ENCODE measurements at places on chromosomes 6 and 20.

GRCh38 chr20:64077541-64077875, 1.8 kb downstream of the RGS19 start:
- no peak for DNase-seq

- DNase-seq: no peak
These were observed 243.3 kb downstream of the ADGRG6 start for GRCh38 chr6:142545147-142545546.

GRCh38 chr6:165231581-165232561, 77.5 kb downstream of the C6orf118 start:
- peak; percentile 24 for DNase-seq

DNA sequence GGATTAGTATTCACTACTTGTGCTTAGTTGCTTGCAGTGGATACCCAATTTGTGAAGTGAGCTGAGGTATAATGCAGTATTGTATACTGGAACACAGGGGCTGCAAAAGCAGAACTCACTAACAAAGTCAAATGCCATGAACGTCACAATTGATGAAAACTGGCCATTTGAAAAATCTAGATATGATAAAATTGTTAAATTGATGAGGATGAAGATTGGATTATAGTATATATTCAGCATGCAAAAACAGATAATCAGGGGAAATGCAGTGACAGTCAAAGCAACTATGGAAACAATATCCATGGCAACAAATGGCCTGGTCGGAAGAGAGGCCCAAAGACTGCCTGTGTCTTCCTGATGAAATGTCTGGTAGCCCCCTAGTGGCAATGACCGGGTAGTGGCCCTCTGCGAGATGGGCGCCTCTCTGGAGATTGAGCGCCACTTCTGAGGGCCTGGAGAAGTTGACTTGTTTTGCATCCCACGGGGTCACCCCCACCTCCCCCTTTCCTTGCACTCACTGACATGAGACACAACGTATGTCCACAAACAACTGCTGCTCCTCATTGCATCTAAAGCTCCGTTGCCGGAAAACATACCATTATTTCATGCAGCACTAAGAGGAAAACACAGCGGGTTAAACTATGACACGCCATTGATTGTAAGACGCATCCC, 43.6 kb downstream of the C6orf15 start:
- DNase-seq: peak; percentile 64

DNA sequence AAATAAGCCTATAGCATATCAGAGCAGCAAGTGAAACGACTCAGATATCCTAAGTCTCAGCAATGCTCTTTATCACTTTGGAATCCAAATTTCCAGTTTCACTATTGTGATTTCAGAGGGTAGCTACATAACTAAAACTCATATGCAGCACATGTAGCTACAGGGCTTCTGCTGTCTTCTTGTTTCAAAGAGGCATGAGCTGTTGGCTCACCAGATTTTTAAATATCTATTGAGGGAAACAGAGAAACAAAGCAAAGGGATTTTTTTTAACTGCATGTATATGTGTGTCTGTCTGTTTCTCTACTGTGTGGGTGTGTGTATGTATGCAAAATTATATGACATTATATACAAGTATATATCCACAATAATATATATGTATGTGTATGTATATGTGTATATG, 258.4 kb downstream of the HDGFL1 start:
- no peak for DNase-seq

DNA sequence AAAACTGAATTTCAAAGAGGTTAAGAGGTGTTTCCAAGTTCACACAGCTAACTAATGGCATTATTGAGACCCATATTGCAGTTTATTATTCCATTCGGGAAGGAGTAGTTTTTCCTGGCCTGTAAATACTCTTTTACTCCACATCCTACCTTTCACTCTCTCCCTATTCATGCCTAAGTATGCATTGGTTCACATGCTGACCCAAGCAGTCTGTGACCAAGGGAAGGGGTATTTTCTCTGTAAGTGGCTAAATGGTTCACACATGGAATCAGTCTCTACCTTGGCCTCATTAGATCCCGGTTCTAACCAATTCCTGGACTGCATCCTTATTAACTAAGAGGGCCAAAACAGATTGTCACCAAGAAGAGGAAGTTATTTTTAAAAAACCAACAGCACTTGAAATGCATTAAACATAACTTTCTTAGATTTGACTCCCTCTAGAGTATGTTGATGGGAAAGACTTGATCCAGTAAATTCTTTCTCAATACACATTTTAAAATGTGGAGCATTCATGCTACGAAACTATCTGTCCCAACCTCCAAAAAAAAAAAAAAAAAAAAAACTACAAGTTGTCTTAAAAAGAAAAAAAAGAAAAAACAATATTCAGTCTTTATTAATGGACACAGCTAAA, 17.8 kb upstream of the RSPO3 start:
- DNase-seq: no peak

- DNase-seq: no peak
These were observed 16.6 kb upstream of the TFB1M start for GRCh38 chr6:155330922-155331321.

- DNase-seq: no peak
These were observed 118.6 kb upstream of the BCLAF1 start for GRCh38 chr6:136408204-136408603.

DNA sequence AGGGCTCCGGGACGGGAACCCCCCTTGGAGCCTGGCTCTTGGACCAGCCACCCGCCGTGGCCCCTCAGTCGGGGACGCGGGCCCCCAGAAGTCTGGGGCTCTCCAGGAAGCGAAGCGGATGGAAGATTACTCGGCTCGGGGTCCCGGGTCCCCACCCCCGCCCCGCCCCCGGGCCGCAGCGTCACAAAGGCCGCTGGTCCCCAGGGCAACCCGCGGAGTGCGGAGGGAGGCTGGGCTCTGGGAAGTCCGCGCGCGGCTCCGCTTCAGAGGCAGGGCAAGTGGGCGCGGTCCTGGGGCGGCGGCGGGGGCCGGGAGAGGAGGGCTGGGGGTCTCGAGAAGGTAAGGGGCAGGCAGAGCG, at the start of gene FNDC11:
TSS of gene FNDC11 (plus strand) at position 227 of the 358 bp plus-strand sequence. CDS start 1,505 bp downstream, outside the sequence.
- DNase-seq: no peak

GRCh38 chr6:89387516-89388201, 24.4 kb downstream of the RRAGD start:
- no peak for DNase-seq

DNA sequence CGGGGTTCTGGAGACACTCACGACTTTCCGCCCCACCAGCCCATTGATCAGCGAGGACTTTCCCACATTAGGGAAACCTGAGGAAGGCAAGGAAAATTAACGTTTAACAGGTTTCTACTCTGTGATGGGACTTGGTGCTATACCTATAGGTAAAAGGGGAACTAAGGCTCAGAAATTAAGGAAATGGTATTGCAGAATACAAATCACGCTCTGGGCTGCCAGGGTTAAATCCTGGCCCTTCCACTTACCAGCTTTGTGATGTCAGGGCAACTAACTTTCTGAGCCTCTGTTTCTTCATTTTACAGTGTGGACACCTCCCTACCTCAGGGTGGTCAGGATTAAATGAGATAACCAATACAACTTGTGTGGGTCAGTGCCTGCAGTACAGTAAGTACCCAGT, 8.8 kb downstream of the GNL1 start:
- DNase-seq: no peak

- no peak for DNase-seq
These were observed 77.9 kb upstream of the MYL9 start for GRCh38 chr20:36463212-36464061.

Data from fibroblast of the conjunctiva (primary cell).